ENCODE measurements at places on chromosomes 4 and X.

GRCh38 chrX:107721318-107721717 is 54.3 kb downstream of the TSC22D3 start:
- no peak for DNase-seq

DNA sequence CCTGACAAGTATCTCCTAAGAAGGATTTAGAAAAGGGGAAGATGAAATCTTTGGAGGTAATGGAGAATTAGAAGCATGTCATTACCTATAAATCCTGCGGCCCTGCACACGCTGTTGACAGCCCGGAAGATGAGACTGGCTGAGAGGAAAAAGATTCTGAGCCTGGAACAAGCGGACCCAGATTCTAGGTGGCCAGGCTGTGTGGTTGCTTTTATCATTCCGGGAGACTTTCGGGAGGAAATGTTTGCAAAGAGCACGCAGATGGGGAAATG is 5.8 kb upstream of the PPP2R3B start:
- DNase-seq, result no peak

DNA sequence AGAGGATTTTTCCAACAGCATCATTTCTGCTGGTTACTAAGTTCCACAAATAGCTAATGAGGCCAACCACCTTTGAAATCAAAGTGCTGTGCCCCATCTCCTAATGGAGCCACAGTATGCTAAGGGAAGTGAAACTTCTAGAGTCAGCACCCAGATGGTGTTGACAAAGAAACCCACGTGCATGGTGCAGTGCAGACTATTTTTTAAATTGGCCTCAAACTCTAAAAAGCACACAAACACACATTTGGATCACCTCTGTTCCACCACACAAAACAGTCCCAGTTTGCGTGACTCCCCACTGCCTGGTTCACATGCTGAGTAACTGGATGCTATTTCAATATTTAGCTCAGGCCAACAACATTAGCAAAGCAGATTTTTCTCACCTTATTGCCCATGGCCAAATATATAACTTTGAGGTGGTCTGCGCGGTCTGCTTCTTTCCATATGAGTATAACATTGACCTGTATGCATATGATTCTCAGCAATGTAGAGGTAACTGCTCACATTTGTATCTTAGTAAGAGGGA is 69.9 kb downstream of the AMELX start:
- no peak for DNase-seq

GRCh38 chrX:18937173-18937572 is 46.7 kb downstream of the PHKA2 start:
- no peak for DNase-seq

DNA sequence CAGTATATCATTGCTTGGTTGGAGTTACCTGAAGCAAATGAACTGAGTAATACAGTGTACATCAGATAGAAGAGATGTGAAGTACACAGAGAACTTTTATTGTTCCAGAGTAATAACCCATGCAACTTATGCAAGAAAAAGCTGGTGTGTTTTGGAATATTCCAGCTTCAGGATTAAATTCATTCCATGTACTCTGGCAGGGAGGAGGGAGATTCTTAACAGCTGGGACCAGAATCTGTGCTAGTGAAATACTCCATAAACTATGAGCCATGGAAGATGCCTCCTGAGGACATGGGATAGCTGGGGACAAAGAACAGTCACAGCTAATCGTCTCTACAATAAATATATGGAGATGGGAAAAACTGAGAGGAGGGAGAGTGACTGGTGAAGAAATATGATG is 101.6 kb upstream of the OTUD4 start:
- no peak for DNase-seq

DNA sequence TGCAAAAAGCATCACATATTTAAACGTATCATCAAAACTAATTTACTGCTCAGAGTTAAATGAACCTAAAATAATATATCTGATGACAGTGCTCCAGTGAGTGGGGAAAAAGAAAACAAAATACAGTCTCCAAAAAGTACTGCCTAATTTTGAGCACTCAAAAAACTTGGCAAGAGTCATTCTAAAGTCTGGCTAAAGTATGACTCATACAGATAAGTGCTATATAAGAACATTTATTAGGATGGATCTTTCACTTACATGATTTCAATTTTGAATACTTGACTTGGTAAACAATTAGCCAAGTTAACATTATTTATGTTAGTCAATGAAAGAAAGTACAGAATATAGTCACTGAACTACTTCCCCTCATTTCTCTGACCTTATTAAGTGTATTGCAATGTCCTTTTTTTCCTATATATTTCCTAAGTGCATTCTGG is 27.2 kb downstream of the FBXO8 start:
- DNase-seq, result no peak

DNA sequence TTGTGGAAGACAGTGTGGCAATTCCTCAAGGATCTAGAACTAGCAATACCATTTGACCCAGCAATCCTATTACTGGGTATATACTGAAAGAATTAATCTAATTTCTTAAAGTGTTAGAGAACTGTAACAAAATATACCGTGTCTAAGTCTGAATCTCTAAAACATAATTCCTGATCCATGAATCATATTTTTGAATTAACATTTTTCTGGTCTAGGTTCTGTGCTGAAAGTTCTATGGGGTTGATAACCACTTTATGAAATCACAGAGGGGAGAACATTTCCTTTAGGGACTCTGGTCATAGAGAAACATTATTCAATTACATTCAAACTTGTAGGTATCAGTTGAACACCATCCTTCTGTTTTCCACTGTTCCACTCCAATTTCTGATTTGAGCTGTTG is 91.9 kb upstream of the ETNPPL start:
- DNase-seq, result no peak

DNA sequence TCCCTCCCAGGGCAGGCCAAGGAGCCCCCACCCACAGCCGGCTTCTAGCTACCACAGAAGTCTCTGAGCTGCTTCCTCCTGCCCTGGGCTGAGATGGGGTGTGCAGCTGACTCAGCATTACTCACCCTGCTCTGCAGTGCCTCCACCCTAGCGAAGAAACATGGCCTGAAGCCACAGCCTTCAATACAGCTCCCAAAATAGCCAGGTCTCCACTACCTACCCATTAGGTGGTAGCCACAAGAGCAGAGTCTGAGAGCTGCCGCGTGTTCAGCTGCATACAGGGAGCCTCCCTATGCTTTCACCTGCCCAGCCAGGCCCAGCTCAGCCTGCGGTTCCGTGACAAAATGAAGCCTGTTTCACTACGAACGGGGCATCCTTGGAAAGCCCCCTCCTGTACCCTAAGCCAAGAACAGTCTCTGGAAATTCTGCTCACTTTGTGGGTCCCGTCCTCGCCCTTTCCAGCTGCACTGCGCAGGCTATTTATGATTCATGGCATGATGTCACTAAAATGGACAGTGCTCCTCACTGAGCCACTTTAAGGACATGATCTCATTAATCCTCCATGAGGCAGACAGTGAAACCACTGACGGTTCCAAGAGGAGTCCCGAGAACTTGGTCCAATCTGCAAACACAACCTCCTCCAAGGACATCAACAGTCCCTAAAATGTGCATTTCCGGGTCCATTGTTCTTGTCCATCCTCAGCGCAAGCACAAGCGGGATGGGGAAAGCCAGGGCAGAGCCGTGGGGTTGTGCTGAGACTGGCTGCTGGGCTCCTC is 20.2 kb downstream of the WDR1 start:
- DNase-seq, result peak; percentile 85

DNA sequence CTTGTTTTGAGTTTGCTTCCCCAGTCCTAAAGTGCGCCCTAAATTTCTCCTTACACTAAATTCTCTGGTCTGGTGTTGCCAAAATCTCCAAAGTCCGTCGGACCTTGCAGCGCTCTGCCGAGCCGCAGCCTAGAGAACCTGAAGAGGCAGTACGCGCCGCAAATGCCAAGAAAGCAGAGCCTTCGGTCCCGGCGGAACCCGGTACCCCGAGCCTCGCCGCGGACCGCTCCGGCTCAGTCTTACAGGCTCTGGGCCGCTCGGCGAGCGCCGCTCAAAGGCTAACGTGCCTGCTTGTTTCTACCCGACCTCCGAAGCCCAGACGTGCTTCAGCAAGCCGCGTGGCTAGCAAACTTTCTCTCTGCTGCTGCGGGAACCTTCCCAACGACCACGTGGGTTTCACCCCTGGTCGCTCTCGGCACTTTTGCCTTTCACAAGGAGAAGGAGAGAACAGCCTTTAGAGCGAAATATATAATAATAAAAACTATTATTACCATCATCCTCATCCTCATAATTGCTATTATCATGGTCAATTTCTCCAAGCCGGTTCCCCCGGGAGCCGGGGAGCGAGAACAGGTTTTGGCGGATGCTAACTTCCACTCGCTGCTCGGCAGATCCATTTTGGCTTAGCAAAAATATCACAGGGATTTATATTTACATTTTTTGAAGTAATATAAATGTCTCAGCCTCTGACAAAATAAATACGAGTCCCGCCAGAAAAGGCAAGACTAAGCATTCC is 2.2 kb upstream of the HTR2C start:
- DNase-seq, result no peak

Data from stimulated activated CD4-positive, alpha-beta T cell treated with anti-CD3 and anti-CD28 coated beads, Interleukin-2, amount 100 ng/mL, for 4 hours (primary cell).